ENCODE measurements at places on chromosomes 1 and 21. TPM values are rescaled to one million over a fixed set of nuclear protein-coding genes. Genes with fewer than 3 reads are reported as not detected.

DNA sequence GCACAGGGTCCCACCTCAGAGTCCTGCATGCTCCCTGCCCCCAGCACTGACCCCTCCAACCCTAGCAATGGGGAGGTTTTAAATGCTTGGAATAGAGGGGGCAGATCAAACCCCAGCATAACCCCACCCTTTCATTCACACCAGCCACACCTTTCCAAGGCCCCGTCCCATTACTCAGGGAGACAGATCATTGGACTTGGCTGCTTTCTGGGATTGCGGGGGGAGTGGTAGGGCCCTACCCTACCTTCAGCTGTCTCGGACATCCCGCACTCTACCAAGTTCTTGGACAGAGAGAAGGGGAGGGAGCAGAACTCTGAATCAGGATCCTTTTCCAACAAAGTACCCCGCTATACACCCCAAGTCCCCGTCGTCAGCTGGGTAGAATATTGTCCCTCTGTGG, 983 bp downstream of the PADI2 start:
- DNase-seq, result no peak

- DNase-seq, result no peak
Observed at GRCh38 chr1:39529901-39530535, 38.6 kb downstream of the BMP8A start.

Gene TAS1R3
- 0.31 TPM for total RNA-seq

Gene AMIGO1
- total RNA-seq, result 10.3 TPM

DNA sequence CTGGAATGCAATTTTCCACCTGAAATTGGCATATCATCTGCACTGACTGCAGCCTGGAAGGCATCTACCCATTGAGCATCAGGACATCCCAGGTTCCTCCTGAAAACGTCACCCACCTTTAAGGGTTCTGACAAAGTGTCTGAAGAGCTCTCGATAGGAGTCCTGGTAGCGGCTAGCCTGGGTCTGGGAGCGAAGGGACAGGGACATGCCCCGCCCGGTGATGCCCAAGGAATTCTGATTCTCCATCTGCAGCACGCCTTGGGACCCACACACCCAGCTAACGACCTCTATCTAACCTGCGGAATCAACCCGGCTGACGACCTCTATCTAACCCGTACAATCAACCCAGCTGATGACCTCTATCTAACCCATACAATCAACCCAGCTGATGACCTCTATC, 13.3 kb upstream of the CCDC27 start:
- no peak for DNase-seq

Gene AMY1B
- not detected for total RNA-seq

- DNase-seq, result no peak
Observed at GRCh38 chr21:26776310-26777021, 68.7 kb downstream of the ADAMTS1 start.

Gene GFI1
- not detected for total RNA-seq

DNA sequence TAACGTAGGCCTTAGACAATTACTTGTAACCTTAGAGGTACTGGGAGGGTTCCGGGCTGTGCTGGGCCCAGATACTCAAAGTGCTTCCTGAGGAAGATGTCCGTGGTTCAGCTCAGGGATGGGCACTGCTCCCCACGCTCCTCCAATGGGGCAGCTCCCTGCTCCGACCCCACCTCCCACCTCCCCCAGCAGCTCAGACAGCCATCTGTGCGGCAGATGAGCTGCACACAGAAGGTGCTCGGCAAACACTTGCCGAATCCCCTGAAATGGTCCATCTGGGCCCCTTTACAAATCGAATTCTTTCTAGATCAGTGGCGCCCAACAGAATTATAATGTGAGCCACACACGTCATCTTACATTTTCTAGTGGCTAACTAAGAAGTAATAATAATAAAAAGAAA, 242.4 kb upstream of the RAB4A start:
- DNase-seq, result no peak

DNA sequence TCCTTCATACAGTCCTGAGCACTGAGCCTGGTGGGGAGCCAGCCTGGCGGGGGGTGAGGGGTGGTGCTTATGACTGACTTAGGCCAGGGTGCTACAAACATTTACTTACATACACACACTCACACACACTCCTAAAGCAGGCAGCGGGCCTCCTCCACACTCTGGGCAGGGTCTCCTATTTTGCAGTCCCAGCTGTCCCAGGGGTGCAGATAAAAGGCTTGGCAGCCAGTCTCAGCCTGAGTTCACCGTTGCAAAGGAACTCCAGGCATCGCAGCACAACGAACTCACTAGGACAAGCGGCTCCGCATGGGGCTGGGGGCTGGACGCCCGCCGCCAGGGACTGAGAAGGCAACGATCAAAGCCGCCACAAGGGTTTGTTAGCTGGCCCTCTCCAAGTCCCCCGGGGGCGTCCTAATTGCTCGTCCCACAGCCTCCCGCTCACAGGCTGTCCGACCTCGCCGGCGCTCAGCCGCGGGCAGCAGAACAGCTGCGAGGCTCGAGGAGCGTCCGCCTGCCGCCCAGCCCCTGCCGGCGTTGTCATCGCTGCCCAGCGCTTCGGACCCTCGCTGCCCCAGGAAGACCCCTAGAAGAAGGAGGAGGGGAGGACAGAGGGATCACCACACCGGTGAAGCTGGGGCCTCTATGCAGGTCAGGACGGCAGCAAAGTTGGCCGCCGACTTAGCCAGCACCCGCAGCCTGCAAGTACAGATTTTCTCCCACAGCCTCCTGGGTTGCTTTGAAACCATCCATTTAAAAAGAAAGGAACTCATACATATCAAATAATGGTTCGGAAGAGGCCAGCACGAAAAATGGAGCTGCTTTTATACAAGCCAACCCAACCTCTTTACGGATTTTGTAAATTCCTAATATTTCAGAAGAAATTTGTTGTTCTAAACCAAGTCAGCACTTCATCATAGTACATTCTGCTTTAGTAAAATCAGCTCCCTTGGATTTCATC, 6.2 kb downstream of the BARHL2 start:
- no peak for DNase-seq

DNA sequence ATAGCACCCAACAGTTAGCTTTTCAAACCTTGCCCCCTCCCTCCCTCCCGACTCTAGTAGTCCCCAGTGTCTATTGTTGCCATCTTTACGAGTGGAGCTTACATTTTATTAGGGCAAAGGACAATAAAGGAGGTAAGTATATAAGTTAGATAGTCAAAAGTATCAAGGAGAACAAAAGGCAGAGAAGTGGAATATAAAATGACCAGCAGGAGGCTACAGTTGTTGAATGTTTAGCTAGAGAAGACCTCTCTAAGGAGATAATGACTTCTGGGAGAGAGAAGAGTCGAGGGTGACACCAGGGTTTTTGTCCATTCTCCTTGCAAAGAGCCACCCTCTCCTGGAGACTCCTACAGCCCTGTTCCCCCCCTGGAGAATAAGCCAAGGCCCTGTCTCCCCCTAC, 48.7 kb downstream of the SYT6 start:
- no peak for DNase-seq

Gene SH2D5
- total RNA-seq, result 0.62 TPM

Gene RIPPLY3
- total RNA-seq, result not detected

DNA sequence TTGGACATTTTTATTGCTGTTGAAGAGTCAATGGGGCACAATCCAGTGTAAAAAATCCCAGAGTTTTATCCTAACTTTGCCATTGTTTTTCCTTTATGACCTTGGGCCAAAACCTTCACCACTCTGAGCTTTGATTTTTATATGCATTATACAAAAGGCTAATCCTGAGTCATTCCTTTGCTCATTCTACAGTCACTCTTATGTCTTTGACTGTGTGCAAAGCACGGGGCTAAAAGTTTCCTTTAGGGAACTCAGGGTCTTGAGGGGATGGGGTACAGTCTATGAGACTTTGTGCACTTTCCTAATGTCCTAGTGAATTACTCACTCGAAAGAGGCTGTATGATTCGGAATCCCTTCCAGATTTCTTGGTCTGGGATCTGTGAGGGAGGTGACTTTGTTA, 543.2 kb upstream of the CAMK1G start:
- DNase-seq, result no peak

GRCh38 chr1:39508266-39508665, 16.8 kb downstream of the BMP8A start:
- DNase-seq, result no peak

Gene NBPF4
- total RNA-seq, result 0.16 TPM

- DNase-seq, result no peak
Observed at GRCh38 chr1:51600529-51600928, 16.4 kb upstream of the OSBPL9 start.

DNA sequence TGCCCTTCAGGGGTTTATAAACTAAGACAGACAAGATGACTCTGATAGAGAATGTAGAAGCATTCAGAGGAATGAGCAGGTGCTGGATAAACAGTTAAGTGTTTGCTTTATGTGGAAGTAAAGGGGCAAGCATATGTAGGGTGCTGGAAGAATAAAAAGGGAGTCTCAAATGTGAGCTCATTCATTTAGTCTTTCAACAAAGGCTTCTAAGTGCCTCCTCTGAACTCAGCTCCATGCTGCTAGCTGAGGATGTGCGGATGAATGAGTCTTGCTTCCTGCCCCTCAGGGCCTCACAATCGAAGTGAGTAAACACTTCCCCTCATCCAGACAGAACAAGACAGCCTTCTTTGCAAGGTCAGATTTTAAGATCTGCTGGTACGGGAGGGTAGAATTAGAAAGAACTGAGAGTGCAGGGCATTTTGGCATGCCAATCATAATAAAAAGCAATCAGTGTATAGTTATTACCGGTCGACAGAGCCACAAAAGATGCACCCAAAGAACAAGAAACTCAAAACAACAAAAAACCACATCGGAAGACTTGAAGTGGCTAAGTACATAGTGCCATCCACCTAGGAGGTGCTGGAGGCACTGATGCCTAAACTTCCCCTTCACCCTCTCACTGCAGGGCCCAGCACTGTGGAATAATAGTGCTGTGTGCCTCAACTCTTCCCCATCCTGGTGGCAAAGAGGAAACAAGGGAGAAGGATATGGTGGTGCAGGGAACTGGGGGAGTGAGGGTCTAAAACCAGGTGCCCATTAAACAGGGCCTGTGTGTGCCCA, 69.8 kb downstream of the TNR start:
- no peak for DNase-seq

DNA sequence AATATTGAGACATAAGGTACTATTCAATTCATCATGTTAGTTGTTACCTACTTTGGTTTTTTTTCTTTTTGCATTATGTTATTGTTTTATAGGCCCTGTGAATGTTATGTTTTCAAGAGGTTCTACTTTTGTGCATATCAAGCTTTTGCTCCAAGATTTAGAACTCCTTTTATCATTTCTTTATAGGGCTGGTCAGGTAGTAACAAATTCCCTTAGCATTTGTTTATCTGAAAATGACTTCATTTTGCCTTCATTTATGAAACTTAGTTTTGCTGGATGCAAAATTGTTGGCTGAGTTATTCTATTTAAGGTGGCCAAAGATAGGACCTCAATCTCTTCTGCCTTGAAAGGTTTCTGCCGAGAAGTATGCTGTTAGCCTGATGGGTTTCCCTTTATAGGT, 21.3 kb upstream of the MAB21L3 start:
- no peak for DNase-seq

Gene TLR5
- 1.7 TPM for total RNA-seq

Gene LCE1E
- not detected for total RNA-seq

Gene NHLH1
- total RNA-seq, result 0.62 TPM

Gene LCE2C
- not detected for total RNA-seq

GRCh38 chr1:1085171-1085841, 11.2 kb upstream of the RNF223 start:
- DNase-seq, result no peak

GRCh38 chr1:233020426-233020825, 70.0 kb downstream of the NTPCR start:
- DNase-seq, result no peak

DNA sequence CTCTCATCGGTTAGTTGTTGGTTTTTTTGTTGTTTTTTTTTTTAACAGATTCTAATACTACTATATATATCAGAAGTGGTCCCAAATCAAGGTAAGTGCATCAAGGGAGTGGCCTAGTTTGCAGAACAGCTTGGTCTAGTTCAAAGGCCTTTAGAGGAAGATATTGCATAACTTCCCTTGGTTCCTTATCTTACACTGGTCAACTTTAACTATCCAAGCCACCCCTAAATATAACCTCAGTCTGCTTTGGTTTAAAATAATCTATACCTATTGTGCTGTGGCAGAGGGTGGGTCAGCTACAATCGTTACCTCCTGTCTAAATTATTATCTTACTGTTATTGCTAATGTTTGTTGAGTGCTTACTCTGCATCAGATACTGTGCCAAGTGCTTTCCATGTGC, 6.9 kb downstream of the S100A12 start:
- DNase-seq, result no peak

DNA sequence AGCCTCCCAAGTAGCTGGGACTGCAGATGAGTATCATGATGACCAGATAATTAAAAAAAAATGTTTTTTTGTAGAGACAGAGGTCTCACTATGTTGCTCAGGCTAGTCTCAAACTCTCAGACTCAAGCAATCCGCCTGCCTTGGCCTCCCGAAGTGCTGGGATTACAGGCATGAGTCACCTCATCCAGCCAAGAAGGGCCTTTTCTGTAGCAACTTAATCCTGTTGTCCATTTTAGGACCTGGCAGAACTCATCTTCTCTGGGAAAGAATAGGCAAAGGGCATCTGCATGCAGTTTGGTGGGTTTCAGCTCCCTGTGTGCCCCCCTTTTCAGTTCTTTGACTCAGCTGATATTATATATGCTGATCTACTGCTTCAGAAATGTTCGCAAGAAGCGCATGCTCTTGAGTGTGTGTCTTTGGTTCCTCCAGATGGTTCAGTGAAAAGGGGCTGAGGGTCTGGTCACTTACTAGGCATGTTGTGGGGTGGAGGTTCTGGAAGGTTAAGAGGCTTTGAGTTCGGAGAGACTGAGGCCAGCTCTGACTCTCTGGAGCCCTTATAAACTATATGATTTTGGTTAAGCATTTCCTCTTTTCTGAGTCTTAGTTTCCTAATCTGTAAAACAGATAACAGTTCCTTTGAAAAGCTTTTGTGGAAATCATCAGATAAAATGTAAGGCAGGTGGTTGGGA, 19.4 kb upstream of the SRSF4 start:
- no peak for DNase-seq

- DNase-seq, result no peak
Observed at GRCh38 chr1:7560601-7561181, 210.4 kb upstream of the VAMP3 start.

DNA sequence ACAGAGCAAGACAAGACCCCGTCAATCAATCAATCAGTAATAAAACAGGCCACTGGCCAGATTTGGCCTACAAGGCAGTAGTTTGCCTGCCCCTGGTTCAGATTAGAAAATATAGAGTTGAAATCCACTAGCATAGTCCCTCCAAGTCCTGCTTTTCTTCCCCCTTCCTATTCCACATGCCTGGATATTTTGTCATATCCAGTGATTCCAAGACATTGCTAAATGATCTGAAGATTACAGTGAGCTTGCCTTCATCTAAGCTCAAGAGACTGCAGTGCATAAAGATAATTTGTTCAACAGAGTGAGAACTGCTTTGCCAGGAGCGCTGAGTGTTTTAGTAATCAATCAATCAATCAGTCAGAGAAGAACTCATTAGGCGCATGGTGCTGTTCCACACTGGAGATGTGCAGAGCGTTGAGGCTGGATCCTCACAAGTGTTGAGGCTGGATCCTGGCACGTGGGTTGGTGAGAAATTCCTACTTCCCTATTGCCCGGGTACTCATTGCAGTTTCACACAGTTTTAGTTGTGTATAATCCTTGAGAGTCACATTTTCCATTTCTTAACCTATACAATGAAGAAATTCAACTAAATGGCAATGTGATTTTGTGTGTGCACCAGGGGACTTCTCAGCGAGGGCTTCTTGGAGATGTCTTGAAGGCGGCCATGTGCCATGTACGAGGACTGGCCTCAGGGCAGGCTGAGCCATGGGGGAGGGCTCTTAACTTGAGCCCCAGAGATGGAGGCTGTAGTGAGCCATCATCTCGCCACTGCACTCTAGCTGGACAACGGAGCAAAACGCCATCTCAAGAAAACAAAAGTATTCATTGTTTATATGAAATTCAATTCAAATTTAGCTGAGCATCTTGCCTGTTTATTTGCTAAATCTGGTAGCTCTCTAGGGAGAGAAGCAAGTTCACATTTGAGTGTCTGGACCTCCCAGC, 76.3 kb downstream of the TOMM20 start:
- DNase-seq, result no peak

Gene TMEM240
- total RNA-seq, result 18.1 TPM

Data from occipital lobe (tissue), 3 donors.